Naive thymus-derived CD8-positive, alpha-beta T cell (primary cell): ENCODE measurements at places on chromosomes 5 and 9. TPM values are rescaled to one million over a fixed set of nuclear protein-coding genes. Genes with fewer than 3 reads are reported as not detected.

DNA sequence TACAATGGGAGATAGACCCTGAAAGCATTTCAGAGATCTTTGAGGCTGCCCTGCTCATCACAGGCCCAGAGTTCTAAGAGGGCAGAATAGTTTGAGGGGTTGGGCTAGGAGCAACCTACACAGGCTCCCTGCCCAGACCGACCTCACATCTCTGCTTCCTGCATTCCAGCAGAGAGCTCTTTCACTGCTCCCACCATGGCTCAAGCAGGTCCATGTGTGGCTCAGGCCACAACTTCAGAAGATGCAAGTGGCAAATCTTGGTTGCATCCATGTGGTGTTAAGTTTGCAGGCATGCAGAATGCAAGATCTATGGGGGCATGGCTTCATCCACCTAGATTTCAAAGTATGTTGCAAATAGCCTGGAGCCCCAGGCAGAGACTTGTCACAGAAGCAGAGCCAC lies 39.0 kb downstream of the GDA start:
- no peak for DNase-seq

GRCh38 chr5:176429972-176430371 lies 13.6 kb upstream of the CLTB start:
- DNase-seq, result no peak

GRCh38 chr9:125564631-125565030 lies 142.4 kb downstream of the MAPKAP1 start:
- no peak for DNase-seq

DNA sequence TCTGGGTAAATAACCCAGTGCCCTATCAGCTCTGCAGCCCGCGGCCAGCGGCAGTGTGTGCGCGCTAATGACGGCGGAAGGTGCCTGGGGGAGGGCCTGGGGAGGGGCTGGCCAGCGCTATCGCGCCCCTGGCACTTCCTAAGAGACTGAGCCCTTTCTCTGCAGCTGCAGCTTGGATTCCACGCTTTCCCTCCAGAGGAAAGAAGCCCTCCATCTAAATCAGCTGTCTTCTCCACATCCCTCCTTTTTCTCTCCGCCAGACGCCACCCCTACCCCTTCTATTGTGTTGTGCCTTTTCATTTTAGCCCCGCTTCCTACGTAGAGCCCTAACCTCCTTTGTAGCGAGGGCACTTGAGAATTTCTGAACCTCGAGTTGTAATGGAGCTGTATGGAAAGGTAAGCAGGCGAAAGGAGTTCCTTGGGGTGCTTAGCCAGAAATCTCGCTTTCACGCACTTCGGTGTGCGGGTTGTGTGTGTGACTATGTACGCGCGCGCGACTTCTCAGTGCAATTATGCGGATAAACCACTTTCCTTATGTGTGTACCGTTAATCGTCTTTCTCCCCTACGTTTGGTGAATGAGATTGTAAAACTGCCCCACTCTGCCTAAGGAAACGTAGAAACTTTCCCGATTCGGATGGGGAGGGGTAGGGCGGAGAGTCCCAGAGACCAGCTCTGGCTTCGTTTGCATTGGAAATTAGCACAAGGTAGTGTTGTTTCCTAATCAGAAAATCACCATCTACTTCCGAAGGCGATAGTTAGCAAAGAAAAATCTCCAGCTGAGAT lies 664 bp upstream of the RAB3C start:
- no peak for DNase-seq

DNA sequence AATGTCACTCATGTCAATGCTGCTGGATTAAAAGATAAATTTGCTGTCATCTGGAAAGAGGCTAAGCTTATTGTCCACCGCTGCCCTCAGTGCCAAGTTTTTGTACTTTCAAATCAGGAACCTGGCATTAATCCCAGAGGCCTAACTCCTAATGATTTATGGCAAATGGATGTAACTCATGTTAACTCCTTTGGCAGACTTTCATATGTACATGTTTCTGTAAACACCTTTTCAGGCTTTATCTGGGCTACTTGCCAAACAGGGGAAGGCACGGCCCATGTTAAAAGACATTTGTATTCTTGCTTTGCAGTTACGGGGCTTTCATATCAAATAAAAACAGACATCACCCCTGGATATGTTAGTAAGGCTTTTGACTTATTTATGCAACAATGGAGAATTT lies 608.0 kb upstream of the ACO1 start:
- no peak for DNase-seq

- DNase-seq, result no peak
Measured at GRCh38 chr5:172336676-172337285, 53.2 kb upstream of the UBTD2 start.

- no peak for DNase-seq
Measured at GRCh38 chr5:170251462-170251861, 18.7 kb downstream of the C5orf58 start.

DNA sequence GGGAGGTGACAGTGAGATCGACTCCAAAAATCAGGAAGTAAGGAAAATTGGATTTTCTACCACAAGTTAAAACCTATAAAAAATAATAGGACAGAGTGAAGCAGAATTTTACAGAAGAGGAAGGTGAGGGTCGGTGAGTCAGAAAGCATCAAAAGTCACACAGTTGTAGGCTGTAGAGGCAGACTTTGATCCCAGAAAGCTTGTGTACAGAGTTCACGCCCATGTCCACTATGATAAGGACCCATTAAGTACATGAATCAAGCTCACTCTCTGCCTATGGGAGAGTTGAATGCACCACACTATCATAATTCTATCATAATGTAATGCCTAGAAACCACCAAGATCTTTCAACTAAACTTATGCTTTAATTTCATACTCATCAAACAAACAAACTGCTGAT lies 291.2 kb downstream of the PRELID2 start:
- no peak for DNase-seq

- DNase-seq, result no peak
Measured at GRCh38 chr5:68353605-68354004, 138.0 kb downstream of the PIK3R1 start.

DNA sequence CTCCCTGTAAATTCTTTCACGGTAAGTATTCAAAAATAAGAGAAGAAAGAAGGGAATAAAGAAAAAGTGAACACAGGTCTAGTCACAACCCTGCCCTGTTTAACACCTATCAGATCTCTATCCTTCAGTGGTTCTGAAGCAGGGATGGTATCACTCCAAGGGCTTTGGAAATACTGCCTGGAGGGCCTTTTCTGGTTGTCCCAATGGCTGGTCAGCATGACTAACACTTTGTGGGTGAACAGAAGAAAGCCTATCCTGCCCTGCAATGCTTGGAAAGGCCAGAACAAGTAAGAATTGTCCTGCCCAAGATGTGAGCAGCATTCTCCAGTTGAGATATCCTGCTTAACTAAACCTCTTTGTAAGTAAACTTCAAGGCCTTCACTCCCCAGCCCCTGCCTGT lies 124.9 kb downstream of the TMEM167A start:
- DNase-seq, result no peak

The PHF2 gene
- 35.5 TPM for total RNA-seq

The SLC22A5 gene
- 9.9 TPM for total RNA-seq

The CNOT8 gene
- total RNA-seq, result 116 TPM

The SLC6A19 gene
- total RNA-seq, result not detected

The CDX1 gene
- total RNA-seq, result not detected

The GPSM1 gene
- 10.0 TPM for total RNA-seq

The FAM114A2 gene
- 44.8 TPM for total RNA-seq

The WHRN gene
- 3.3 TPM for total RNA-seq
